ENCODE measurements at places on chromosomes 11 and 22.

DNA sequence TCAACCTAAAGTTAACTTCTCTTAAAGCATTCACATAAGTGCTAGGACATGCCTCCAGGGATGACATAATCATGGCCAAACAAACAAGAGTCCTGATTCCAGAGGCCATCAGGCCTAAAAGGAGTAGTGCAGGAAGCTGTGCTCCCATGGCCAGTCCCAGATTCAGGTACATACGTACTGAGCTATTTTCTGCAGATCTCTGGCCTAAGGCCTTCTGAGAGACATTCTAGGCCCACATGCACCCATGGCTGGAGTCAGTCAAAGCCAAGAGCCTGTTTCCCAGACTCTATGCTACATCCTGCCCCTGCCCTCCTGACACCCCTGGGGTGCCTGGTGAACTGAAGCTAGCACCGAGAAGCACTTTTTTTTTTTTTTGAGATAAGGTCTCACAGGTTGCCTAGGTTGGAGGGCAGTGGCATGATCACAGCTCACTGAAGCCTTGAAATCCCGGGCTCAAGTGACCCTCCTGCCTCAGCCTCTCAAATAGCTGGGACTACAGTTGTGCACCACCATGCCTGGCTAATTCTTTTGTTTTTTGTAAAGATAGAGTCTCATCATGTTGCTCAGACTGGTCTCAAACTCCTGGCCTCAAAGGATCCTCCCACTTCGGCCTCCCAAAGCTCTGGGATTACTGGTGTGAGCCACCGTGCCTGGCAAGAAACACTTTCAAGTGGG, 553 bp downstream of the CD3D start:
- peak overlapping the region; percentile 94 for H3K4me3 ChIP-seq
- H3K27ac ChIP-seq, result peak overlapping the region; percentile 98
- H3K27me3 ChIP-seq, result no peaks in the 10 kb centered on the region
- H3K36me3 ChIP-seq, result peaks cover 71% of the 10 kb centered on the region
- peaks cover 59% of the 10 kb centered on the region for H3K4me1 ChIP-seq

- no peaks in the 10 kb centered on the region for H3K4me1 ChIP-seq
- H3K27me3 ChIP-seq, result no peaks in the 10 kb centered on the region
Observed at GRCh38 chr11:36035454-36035853, 91.6 kb downstream of the LDLRAD3 start.

DNA sequence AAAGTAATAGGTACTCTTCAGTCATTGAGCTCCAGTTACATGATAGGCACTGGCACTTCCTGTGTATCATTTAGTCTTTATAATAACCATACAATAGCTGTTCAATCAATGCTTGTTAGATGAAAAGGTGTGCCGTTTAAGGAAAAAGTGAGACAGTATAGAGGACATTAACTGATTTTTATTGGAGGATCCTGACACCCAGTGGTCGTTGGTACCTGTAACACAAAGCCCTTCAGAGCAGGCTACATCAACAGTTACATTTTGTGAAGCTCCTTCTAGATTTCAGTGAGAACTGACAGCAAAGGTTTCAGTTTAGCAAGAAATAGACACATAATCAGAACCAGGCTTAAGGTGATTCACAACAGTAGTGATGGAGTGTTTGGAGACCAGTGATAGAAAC, 44.2 kb downstream of the CCDC81 start:
- DNase-seq, result no peak
- no peaks in the 10 kb centered on the region for H3K36me3 ChIP-seq
- H3K4me1 ChIP-seq, result peaks cover 5% of the 10 kb centered on the region

DNA sequence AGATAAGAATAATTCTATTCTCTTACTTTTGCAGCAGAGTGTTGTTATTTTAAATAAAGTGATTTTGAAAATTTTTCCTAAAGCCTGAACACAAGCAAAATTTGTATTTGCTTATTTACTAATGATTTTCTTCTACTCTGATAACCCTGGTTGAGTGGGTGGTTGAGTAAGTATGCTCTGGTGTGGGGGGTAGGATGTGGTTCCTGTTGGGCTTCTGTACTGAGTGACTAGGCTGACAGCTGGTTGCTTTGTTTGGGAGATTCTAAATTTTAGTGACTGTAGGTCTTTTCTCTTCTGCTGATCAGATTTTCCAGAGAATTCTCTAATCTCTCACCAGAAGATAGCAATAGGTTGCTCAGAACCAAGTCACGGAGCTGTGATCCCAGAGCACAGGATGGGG, 61.6 kb downstream of the METTL15 start:
- DNase-seq, result no peak
- H3K36me3 ChIP-seq, result peaks cover 21% of the 10 kb centered on the region
- no peak overlapping the region for H3K27ac ChIP-seq
- no peaks in the 10 kb centered on the region for H3K27me3 ChIP-seq
- H3K4me3 ChIP-seq, result no peak overlapping the region

DNA sequence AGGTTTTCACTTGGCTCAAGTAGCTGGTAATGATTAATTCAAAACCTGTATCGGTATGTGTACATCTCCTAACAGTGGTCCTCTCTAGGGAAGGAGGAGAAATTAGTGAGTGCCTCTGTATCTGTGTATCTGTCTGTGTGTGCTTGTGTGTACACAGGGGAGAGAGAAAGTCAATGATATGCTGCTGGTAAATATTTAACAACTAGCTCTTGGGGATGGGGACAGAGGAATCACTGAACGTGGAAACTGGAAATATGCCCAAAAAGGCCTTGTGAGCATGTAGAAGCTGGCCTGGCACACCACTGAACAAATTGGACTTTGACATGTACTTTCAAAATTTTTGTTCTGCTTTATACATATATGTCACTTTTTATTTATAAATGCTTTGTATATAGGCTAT, 214.0 kb upstream of the SYN3 start:
- H3K36me3 ChIP-seq, result no peaks in the 10 kb centered on the region
- H3K4me1 ChIP-seq, result no peaks in the 10 kb centered on the region
- no peaks in the 10 kb centered on the region for H3K27me3 ChIP-seq

- H3K27ac ChIP-seq, result no peak overlapping the region
- peak overlapping the region; percentile 53 for H3K4me3 ChIP-seq
- no peaks in the 10 kb centered on the region for H3K36me3 ChIP-seq
- DNase-seq, result no peak
- H3K4me1 ChIP-seq, result peaks cover 14% of the 10 kb centered on the region
- peaks cover 37% of the 10 kb centered on the region for H3K27me3 ChIP-seq
Observed at GRCh38 chr22:39348909-39349505, 784 bp upstream of the SYNGR1 start.
